ENCODE measurements at places on chromosomes 3 and 15.

- DNase-seq: no peak
Measured at GRCh38 chr3:30544812-30545211, 61.6 kb upstream of the TGFBR2 start.

GRCh38 chr3:169663951-169664820, 674 bp upstream of the MECOM start:
- no peak for DNase-seq

GRCh38 chr3:142660383-142660782, 63.5 kb upstream of the TRPC1 start:
- DNase-seq: no peak

DNA sequence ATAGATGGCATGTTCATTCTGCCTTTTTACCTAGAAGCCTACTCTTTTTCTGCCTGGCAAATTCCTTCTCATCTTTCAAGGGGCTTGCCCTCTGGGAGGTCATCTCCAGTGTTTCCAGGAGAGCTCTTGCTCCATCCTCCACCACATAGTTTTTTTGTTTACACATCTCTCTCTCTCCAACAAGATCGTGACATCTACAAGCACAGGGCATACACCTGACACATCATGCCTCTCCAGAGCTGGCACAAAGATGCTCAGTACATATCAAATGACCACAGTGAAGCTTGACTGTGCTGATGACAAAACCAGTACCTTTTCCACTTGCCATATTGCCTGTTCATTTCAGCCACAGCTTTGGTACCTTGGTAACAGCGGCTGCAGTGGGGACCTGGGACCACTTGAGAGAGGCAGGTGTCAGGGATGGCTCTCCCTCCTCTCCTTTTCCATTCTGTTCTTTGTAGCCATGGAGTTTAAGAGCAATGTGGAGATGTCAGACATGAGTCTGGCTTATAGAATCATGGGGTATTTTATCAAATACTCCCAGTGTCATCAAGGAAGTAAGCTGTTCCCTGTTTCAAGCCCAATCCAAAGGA, 15.4 kb downstream of the ALPK3 start:
- DNase-seq: no peak

DNA sequence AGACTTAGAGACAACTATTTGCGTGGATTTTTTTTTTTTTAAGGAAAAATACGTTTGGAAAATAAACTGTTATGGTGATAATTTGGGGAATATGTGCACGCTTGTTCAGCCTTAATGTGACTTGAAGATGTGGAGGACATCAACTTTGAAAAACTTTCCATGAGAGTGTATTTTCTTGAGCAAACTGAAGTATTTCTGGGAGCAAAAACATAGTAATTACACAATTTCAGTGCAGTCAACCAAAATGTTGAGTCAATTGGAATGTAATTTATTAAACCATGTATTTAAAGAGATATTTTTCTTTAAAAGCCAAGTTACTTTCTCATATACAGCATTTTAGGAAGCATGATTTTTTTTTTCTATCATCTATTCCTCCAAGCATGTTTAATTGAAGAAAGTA, 80.3 kb upstream of the FLNB start:
- DNase-seq: no peak

DNA sequence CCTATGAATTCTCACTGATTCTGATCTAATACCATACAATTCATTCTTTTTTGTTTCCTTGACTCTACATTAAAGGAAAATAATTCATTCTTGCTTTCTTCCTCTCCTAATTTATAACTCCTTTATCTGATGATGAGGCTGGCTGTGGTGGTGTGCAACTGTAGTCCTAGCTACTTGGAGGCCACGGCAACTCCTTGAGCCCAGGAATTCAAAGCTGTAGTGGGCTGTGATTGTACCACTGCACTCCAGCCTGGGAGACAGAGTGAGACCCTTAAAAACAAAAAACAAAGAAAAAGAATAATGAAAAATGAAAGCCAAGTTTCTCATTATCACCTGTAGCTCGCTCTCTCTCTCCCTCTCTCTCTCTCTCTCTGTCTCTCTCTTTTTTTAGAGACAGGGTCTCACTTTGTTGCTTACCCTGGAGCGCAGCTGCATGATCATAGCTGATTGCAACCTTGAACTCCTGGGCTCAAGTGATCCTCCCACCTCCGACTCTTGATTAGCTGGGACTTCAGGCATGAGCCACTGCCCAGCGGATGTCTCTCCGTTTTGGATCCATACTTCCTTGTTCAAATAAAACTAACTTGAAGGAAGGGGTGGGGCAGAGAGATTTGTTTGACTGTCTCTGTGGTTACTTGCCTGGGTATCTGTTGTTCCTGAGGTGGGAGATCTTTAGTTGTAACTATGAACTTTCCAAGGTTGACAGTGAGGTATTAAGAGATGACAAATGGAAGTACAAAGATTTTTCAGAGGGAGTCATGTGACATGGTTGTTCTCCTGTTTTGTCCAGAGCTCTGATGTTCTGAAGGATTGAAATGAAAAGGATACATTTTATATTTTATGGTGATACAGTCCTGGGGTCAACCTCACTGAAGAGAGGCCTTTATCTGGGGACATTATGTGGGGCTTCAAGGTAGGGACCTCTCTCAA, 46.9 kb downstream of the STARD9 start:
- DNase-seq: no peak

- no peak for DNase-seq
Measured at GRCh38 chr3:130389743-130390478, 44.4 kb downstream of the COL6A5 start.

Measured in RPMI8226 (cell line).